ENCODE measurements at places on chromosomes 5 and 9.
A peak's percentile ranks its signal among the peaks of the same experiment; 100 is the strongest.

GRCh38 chr9:14451949-14452348 lies 138.0 kb upstream of the NFIB start:
- no peak for DNase-seq

DNA sequence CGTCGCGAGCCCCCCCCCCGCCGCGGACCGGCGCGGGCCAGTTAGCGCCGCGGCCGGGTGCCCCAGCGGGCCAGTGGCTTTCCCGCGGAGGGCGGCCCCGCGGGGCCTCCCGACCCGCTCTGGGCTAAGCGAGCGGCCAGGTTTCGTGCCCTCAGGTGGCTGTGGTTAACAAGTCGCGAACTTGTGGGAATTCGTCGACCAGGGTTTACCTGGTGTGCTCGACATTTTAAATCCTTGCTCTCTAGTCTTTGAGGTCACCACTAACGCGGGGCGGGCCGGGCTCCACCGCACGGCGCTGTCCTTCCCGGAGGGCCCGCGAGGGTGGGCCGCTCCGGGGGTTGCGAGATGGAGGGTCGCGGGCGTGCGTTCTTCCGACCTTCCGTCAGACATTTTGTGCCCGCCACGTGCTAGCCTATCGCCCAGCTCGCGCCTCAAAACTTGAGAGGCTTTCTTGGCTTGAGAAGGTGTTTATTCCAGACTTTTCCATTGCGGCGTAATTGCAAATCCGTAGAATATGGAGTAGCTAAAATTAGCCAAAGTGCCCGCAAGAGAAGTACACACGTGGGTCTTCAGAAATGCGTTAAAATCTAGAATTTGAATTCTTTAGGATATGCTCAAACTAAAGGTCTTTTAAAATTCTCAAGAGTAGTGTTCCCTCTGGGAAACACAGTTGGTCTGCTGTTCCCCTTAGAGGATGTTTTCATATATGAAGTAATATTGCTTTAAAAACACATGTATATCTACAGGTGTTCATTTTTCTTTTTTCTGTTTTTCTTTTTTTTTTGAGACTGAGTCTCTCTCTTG lies 2.1 kb downstream of the ANP32B start:
- DNase-seq = no peak

DNA sequence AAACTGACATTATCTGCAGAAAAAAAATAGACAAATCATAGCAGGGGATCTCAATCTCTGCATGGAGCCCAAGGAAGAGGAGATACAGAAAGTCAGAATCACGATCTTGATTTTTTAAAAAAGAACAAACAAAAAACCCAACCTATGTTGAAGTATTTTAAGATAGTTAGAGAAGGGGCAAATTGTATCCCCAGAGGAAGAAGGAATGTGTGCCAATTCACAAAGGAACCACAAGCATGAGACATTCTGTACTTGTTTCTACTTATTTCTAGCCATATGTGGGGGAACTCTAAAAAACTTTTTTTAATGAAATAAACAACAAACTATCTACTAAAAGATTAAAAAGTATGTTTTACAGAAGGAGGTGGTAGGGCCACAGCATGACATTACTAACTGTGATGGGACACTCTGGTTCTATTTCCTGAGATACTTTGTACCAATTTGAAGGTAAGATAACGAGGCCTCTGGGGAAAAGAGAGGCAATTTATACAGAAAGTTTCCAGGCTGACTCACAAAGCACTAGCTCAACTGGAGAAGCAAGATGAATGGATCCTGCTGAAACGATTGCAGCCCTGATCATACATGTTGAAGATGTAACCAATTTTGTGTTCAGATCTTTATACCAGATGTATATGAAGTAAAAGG lies 22.5 kb downstream of the RANBP3L start:
- no peak for DNase-seq

DNA sequence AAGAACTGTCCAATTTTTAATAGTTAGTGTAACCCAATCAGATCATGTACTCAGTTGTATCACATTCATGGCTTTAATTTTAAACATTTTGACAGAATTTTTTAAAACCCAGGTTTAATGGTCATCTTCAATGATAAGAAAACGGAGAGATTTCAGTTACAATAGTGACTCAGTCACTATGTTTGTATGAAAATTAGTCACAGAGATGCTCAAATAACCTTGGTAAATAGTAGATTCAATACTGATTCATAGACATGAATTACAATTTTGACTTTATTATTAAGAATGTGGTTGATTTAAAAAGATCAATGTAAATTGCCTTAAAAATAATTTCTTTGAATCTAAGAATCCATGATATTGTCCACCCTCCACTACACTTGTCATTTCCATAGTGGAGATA lies 64.6 kb upstream of the TYRP1 start:
- DNase-seq = no peak

DNA sequence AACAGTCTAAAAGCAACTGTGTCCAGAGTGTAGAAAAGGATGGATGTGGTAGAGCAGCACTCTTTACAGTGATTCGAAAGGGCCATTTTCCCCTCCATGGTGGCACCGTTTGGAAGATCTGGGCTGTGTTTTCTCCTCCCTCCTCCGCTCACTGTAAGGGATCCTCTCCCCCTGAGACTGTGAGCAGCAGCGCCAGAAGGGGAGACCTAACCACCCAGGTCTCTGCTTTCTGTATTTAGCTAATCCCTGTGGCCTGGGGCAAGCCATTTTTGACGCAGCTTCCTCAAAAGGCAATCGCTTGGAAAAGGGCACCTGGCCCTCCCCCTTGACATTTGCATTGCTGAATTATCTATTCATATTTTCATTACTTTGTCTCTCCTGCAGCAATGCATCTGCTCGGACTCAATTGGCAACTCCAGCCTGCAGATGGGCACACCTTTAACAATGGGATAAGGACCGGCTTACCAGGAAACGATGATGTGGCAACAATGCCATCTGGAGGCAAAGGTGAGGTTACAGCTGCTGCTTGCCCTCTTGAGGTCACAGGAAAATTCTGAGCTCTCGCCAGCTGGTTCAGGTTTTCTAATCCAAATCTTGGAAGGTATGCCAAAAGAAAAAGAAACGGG lies 244.3 kb upstream of the WWC1 start:
- DNase-seq = peak; percentile 8
